ENCODE measurements at places on chromosomes 3 and 15.

DNA sequence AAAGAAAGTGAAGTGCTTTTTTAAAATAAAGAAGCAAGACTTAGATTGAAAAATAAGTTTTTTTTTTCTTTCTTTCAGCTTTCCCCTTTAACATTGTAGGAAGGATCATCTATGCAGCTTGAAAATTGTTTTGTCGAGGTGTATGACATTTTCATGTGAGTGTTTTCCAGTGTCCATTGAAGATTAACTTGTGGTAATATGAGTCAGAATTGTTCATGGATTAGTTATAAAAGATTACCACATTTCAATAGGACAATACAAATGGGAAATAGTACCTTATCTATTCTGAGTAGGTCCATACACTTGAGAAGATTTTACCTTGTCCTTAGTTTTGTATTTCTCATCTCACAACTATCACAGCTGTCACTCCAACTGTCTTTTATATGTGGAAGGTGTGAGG, 1234.7 kb downstream of the NSUN3 start:
- DNase-seq, result no peak

GRCh38 chr15:95449230-95449628, 881.3 kb upstream of the NR2F2 start:
- DNase-seq, result no peak

GRCh38 chr3:13195374-13195773, 122.1 kb upstream of the IQSEC1 start:
- DNase-seq, result no peak

DNA sequence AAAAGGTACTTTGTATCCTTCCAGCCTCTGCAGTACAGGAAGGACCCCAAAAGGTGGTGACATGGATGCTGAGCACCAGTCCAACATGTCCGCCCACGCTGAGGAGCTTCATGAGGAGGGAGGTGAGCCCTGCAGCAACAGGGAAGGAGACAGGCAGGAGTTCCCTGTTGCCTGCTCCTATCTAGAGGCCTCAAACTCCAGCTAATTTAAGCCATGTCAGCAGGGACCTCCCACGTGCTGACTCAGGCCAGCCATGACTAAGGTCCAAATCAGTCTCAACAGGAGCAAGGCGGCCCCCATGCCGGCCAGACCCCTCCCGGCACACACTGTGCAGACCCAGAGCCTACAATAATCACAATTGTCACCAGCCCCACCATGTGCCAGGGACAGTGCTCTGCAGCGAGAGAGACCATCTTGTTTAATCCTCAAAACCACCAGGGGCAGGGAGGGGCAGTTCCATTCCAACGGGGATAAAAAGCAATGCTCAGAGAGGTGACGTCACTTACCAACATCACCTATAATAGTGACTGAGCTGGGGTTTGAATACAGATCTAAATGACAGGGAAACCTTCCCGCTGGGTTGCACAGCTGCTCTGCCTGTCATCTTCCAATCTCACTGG, 54.5 kb upstream of the GATA2 start:
- DNase-seq, result no peak

DNA sequence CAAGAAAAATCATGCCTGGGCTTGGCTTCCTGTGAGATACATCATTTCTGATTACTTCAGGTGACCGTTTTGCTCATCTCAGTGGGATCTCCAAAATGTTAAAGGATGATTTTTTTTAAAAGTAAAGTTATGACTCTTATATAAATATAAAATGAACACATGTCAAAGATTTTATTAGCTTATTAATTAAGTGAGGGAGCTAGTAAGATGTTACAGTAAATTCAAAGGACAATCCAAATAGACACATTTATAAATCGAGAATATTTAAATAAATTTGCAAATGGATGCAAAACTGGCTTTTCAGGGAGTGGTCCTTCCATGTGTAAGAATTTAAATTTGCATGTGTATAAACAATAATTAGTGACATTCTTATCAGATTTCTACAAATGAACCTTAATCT, 87.0 kb downstream of the IQCH start:
- no peak for DNase-seq

GRCh38 chr15:39041979-39042495, 477.4 kb upstream of the RASGRP1 start:
- no peak for DNase-seq

DNA sequence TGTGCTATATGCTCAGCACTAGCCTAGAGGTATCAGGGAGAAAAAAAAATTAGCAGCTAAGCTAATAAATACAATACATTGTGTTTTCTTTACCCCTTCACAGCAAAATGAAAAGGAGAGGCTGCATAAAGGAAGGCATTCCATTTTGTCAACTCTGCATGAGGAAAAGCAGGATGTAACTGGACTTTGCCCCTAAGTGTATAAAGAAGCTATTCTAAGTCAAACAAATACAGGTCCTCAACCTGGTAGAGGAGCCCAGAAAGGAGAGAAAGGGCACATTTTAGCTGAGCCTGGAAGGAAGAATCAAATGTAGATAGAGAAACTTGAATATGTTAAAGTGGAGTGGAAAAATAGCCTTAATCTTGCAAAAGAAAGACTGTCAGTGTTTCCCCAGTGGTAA, 89.0 kb upstream of the SPRED1 start:
- DNase-seq, result no peak

DNA sequence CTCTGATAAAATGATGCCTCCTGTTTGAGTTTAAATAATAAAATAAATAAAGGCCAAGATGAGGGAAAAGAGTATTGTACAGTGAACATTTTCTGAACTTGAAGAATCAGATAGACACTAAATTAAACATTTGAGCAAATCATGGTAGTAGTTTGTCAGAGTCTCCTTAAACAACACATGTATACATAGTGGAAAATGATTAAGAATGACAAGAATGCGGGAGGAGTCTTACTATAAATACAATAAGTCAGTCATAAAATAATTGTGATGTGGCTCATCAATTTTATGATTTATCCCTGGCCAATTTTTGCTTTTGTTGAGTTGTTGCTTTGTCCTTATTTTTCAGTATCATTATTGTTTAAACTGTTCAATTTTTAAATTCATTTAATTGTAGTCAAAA, 158.0 kb upstream of the TMC3 start:
- no peak for DNase-seq

DNA sequence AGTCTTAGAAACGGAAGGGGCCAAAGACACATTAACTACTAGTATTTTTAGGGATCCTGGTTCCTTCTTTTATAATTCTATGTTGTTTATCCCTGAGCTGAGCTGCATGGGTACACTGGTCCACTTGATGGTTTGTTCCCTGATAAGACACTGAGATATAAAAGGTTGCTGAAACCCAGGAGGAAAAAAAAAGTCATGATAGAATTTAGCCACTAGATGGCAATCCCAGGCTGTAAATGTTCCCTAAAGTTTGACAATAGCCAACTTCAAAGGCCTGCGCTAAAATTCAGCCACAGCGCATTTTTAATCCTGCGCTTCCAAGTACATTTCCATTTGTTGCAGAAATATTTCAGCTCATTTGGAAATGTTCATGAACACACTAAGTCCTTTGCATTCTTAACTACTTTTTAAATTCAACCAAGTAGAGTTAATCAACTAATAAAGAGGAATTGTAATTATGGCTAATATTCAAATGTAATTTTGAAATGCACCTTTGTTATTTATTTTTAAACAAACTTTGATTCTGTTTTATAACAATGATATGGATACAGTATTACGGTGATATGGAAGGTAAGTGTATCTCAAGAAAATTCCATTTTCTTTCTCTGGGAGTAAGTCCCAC, 249.3 kb upstream of the FEZF2 start:
- peak; percentile 60 for DNase-seq

GRCh38 chr15:68411343-68411675, 20.7 kb downstream of the ITGA11 start:
- no peak for DNase-seq

GRCh38 chr3:155701882-155702465, 42.9 kb downstream of the PLCH1 start:
- no peak for DNase-seq

DNA sequence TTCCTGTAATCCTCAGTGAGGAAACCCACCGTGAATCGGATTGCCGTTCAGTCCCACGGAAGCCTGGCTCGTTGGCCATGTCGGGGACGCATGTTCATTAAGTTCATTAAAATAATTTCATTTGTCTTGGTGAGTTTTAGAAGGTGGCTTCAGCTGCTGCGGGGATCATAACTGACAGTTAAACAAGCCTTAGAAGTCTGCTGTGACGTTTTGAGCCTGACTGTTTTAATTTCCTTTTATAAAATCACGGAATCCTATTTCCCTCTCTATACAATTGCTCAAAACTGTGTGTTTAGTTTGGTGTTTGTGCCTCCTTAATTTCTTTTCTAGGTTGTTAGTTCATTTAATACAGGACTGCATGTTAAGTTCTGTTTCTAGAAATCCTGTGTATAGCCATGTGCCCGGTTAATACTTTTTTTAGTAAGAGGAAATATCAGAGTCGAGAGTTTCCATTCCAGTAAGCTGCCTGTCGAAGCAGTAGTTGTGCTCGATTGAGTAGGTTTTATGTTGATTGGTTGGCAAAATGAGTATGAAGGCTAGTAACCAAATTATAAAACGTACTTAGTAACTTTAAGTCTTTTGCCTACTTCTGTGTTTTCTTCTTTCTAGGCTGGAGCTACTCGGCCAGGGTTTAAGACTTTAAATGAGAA, 705 bp downstream of the NIPA2 start:
- no peak for DNase-seq

DNA sequence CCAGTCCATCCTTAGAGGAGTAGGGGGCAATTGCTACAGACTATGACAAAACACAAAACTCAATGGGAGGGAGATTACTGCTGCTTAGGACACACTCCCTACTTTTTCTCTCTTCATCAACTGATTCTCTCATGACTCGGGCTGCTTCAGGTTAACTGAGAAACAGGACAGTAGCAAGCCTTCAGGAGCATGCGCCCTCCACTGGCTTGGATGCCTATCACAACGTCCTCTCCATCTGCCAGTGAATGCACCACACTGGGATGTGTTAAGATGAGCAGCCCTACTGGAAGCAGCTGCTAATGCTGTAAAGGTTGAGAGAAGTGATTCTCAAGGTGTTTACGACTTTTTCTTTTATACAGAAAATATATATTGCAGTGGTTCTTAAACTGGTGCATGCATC, 542.3 kb downstream of the EDEM1 start:
- DNase-seq, result no peak

- DNase-seq, result no peak
Observed at GRCh38 chr15:54576298-54576935, 598.2 kb downstream of the UNC13C start.

DNA sequence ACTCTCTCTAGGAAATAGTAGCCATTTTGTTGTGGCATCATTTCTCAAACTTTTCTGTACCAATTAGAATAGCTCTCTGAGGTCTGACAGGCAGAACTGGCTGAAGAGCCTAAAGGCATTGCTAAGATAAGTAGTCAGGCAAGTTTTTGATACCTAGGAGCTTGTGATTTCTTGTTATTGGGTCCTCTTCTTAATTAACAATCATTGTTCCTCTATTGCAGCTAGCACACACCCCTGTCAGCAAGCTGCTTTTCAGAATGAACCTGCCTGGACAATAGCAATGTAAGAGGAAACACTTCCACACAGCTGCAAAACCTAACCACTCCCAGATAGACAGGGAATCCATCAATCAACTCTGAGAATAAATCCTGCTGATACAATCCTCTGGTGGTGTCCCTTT, 403.9 kb upstream of the TBL1XR1 start:
- no peak for DNase-seq

DNA sequence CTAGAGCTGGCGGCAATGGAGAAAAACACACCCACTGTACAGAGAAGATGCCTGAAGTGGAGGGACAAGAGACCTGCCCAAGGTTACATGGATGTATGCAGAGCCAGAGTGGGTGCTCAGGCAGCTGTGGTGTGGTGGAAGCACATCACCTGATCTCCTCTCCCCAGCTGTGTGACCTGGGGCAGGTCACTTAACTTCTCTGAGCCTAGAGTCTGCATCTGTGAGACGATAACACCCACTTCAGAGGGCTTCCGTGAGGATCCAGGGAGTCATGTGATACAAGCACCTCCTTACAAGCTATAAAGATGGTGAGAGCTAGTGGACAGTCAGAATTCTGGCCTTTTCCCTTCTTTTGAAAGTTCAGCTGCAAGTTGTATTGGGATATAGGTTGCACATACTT, 55.1 kb upstream of the HERC1 start:
- DNase-seq, result no peak

DNA sequence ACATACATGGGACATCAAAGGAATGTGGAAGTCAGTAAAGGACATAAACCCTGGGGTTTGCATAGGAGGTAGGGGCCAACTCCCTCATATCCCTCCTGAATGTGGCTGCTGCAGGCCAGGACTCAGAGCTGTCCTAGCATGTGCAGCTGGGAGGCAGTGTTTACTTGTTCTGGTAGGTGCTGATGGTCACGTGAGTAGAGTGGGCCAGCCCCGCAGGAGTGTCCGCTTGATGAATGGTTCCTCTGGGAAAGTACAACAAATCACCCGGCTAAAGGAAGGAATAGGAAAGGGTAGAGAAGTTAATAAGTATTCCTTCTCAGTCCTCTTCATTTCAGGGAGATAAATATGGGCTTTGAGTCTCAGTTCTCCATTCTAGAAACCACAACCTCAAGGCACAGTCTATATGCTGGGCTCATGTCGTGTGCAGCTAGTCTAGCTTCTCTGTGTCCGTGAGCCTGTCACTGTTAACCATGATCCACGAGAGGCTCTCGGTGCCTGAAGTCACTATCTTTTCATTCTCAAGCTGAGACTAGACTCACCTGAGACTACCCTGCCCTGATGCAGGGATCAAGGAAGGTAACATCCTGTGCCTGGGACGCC, 17.9 kb downstream of the RIOX2 start:
- DNase-seq, result no peak

DNA sequence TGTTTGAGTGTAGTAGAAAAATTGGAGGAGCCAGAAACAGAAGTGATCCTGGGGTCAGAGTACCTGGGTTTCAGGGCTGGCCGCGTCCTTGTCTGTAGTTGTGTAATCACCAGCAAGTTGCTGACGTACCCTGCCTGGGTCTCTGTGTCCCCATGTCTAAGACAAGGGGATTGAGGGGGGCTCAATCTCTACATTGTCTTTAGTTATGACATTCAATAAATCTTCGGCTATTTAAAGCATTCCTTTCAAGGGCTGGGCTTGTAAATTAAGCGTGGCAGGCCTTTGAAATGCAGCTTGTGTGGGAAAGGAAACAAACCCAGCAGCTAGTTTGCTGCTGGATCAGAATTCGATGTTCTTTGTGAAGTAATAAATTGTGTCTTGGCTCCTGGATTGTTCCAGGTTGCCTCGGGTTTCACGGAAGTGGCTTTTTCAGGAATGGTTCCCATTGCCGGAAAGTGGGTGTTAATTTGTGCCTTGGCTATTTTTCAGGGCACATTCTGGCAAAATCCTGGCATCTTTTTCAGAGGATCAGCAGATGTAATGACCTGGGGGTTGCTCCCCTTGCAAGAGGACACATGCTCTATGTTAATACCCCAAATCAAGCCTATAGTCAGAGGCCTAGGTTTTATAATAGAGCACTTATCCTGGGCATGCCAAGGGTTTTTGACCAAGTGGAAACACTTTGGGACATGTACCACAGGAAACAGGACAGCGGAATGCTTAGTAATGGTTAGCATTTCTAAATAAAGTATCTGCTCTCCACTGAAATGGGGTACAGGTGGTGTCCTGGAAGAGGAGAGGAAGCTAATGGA, 294.8 kb upstream of the NR2E3 start:
- DNase-seq, result no peak

All from D341Med (cell line).